Non-pigmented ciliary epithelial cell (primary cell): ENCODE measurements at places on chromosomes 1 and 21.

GRCh38 chr21:39686646-39687468 is 58.1 kb upstream of the IGSF5 start:
- DNase-seq = no peak

GRCh38 chr1:5884110-5884509 is 108.1 kb downstream of the NPHP4 start:
- DNase-seq = no peak

DNA sequence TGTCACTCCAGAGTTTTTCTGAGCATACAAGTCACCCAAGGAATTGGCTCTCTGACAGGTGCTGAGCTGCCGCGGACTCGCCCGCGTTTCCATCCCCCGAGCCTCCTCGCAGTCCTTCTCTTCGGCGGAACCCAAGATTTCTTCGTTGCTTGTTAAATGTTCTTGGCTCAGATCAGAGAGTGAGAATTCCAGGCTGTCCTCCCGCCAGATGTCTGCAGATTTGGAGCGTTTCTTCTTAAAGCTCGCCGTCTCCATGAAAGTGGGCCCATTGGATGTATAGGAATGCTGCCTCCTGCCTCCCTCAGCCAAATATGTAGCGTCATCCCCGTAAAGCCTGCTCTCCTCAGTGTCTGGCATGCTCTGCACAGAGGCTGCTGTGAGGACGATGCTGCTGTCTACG is 77.8 kb downstream of the TIAM1 start:
- no peak for DNase-seq

- peak; percentile 34 for DNase-seq
Observed at GRCh38 chr1:84834419-84835064, 58.5 kb downstream of the LPAR3 start.

GRCh38 chr1:215228193-215228592 is 145.7 kb downstream of the KCNK2 start:
- no peak for DNase-seq

- DNase-seq = no peak
Observed at GRCh38 chr1:33718186-33718585, 145.7 kb upstream of the HMGB4 start.

GRCh38 chr1:45510036-45510971 is 10.2 kb downstream of the MMACHC start:
- DNase-seq = no peak

GRCh38 chr1:112544011-112544688 is 35.4 kb downstream of the WNT2B start:
- peak; percentile 90 for DNase-seq

- DNase-seq = no peak
Observed at GRCh38 chr1:226223786-226224244, 351 bp downstream of the MIXL1 start.

- no peak for DNase-seq
Observed at GRCh38 chr1:204834336-204834735, 36.3 kb upstream of the NFASC start.

- DNase-seq = no peak
Observed at GRCh38 chr21:39904457-39904856, 37.2 kb downstream of the PCP4 start.

DNA sequence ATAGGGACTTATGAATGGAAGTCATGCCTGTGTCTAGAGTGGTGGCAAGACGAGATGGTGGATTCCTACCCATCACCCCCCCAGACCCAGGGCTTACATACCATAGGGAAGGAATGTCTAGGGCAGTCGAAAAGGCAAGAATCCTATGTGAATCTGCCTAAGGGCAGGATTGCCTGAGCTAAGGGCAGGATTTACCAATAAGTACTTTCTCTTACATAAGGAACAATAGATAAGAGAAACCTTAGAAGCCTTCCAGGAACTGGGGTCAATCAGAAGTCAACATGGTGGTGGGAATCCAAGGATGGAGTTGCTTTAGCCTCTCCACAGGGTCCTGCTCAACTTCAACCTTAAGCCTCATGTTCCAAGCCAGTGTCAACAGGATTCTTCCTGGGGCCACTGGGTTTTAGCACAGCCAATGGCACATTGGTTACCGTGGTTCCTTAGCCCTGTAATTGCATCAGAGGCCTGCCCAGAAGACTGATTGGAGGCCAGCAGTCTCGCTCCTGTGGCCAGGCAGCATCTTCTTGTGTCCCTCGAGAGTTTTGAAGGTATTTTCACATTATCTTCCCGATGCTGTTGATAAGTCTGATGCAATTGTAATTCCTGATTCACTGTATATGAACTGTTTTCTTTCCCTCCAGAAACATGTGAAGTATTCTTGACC is 20.7 kb downstream of the BACE2 start:
- no peak for DNase-seq

GRCh38 chr1:172916116-172916515 is 134.6 kb downstream of the TNFSF18 start:
- DNase-seq = no peak

DNA sequence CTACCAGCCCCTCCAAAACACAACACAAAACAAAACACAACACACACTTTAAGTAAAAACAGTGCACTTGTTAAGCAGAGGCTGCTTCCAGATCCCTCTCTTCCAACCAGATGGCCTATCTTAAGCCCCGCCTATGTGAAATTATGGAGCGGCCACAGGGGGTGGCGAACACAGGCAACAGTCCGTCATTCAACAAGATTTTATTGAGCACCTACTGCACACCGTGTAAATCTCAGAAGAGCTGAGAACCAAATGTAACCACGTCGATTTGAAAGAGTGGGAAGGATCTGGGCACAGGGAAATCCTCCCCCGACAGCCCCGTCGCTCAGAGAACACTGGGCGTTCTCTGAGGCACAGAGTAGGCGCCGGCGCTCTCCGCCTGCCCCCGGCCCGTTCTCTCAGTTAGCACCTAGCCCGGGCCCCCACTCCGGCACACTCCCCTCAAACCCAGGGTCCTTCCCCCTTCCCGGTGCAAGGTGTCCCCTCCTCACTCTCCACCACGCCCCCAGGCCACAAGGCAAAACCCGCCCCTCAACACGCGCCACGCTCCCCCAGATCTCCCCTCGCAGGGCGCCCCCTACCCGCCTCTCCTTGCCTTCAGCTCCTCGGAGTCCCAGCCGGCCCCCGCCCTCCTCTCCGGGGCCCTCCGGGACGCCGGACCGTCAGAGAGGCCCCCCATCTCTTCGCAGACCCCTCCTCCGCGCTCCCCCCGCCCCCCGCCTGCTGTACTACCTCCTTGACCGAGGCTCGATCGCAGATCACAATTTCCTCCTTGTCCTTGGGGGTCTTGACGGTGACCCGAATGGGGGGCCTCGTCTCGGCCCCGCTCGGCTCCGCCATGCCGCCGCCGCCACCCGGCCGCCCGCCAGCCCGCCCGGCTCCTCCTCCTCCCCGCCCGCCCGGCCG is 483 bp downstream of the UBQLN4 start:
- DNase-seq = no peak

DNA sequence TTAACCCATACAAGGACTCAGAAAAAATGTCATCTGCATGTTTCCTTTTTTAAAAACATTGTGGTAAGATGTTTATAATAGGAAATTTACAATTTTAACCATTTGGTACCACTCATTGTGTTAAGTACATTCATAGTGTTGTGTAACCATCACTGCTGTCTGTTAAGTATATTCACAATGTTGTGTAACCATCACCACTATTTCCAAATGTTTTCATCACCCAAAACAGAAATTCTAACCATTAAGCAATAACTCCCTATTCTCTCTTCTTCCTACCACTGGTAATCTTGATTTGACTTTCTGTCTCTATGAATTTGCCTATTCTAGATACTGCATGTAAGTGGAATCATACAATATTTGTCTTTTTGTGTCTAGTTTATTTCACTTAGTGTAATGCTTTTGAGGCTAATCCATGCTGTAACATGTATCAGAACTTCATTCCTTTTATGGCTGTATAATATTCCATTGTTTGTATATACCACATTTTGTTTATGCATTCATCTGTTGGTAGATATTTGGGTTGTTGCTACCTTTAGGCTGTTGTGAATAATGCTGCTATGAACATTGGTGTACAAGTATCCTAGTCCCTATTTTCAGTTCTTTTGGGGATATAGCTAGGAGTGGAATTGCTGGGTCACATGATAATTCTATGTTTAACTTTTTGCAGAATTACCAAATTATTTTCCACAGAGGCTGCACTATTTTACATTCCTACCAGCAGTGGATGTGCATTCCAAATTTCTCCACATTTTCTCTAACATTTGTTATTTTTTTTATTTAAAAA is 14.1 kb downstream of the HIPK1 start:
- no peak for DNase-seq

DNA sequence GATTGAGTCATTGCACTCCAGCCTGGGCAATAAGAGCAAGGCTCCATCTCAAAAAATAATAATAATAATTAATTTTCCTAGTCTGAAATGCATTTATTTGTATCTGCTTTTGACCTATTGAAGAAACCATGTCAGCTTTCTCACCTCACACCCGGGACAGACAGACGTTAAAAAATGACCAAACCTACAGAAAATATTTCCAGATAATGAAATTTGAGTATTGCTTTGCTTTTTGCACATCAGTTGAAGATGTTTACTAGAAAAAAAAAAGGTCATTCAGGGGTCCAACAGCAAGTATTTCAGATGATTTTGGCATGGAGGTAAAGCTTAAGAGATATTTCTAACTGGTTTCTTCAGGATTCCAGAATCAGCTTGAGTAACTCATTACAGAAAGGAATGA is at the start of gene OR6K6:
Gene OR6K6 (plus strand): TSS at position 301 of the 400 bp plus-strand sequence. CDS start 168 bp downstream, outside the sequence.
- DNase-seq = no peak

DNA sequence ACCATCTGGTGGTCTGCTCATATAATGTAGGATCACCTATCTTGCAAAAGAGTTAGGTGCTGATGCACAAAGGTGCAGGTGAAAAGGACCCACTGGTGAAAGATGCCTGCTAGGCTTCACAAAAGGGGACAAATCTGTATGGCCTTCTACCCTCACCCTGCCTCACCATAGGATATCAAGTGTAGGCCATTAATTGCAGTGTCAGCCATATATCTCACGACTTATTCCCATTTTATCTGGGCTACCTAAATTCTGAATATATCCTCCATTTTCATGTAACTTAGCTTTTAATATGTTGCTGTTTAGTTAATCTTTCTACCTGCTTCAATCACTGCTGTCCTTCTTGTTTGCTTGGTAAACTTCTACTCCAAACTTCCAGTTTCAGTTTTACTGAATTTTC is 84.2 kb upstream of the DPH5 start:
- no peak for DNase-seq

DNA sequence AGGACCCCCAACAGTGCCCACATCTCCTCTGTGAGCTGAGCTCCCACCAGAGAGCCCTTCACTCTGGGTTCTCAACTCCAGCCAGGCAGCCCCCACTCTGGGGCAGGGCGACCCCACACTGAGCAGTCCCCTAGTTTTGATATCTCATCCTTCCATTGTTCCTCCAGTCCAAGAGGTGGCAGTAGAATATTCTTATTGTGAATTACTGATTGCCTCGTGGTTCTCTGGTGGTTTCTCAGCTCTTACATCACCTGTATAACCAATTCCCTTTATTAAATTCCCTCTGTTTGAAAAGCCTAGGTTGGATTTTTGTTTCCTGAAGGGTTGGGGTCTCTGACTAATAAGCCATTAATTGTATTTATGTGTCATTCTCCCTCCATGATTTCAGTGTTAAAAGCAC is 407.5 kb downstream of the SETD4 start:
- no peak for DNase-seq

- no peak for DNase-seq
Observed at GRCh38 chr1:235404190-235404589, 37.0 kb downstream of the TBCE start.

DNA sequence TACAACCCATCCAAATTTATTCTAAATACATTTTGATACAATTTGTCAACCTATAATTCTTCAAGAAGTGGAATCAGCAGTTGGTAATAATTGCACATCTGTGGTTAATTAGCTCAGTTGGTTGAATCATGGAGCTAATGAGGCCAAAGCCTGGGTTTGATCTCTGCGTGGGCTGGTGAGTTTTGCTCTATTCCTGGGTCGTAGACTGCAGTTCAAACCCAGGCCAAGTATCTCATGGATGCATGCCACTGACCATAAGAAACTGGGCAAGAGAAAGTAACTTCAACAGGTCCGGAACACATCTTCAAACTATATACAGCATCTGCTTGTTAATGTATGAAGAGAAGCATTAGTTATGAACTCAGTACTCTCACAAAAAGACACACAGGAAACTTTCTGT is 779.7 kb downstream of the USP25 start:
- no peak for DNase-seq

DNA sequence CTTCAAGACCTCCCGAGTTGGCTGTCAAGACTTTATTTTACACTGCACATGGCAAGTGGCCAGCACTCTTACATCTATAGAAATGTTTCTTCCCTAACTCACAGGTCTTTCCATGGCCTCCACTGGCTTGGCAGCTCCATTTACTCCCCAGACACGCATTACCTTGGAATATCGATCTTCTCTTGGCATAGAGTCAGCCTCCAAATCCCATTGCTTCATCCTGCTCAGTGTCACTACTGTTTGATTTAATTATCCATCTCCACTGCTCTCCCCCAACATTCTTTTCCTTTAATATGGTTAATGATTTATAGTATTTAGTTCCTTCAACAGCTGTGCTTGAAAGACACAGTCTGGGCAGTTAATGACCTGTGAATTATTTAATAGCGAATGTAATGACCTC is 241.2 kb upstream of the MAP1LC3C start:
- DNase-seq = no peak

DNA sequence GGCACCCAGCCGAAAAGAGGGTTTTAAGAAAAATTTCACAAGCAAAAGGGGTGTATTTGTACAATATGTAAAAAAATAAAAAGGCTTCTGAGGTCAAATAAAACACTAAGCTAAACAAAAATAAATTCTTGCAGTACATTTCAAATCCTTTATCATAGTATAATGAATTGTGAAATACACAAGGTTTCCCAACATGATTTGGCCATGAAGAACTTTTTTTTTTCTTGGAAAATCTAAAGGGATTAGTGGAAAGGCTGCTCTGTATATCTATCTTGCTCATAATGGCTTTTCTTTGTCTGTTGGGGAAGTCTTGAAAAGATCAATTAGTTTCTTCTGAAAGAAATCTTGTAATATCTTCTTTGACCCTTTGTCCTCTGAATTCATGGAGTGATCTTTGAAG is 593.4 kb downstream of the PLPP3 start:
- DNase-seq = no peak

GRCh38 chr1:157133426-157133825 is 4.8 kb downstream of the ETV3 start:
- no peak for DNase-seq

- DNase-seq = peak; percentile 23
Observed at GRCh38 chr1:220810179-220810653, 23.5 kb downstream of the MTARC1 start.

- DNase-seq = no peak
Observed at GRCh38 chr1:47479664-47480063, 41.8 kb downstream of the FOXD2 start.

GRCh38 chr1:24477309-24477708 is 25.3 kb upstream of the RCAN3 start:
- DNase-seq = no peak

GRCh38 chr1:186849271-186849671 is 20.5 kb downstream of the PLA2G4A start:
- no peak for DNase-seq

- DNase-seq = no peak
Observed at GRCh38 chr1:65266476-65266875, 42.9 kb upstream of the DNAJC6 start.

GRCh38 chr1:21853131-21853427 is 41.0 kb downstream of the LDLRAD2 start:
- no peak for DNase-seq
